ENCODE measurements at places on chromosomes 3 and 15. TPM values are rescaled to one million over a fixed set of nuclear protein-coding genes. Genes with fewer than 3 reads are reported as not detected.

DNA sequence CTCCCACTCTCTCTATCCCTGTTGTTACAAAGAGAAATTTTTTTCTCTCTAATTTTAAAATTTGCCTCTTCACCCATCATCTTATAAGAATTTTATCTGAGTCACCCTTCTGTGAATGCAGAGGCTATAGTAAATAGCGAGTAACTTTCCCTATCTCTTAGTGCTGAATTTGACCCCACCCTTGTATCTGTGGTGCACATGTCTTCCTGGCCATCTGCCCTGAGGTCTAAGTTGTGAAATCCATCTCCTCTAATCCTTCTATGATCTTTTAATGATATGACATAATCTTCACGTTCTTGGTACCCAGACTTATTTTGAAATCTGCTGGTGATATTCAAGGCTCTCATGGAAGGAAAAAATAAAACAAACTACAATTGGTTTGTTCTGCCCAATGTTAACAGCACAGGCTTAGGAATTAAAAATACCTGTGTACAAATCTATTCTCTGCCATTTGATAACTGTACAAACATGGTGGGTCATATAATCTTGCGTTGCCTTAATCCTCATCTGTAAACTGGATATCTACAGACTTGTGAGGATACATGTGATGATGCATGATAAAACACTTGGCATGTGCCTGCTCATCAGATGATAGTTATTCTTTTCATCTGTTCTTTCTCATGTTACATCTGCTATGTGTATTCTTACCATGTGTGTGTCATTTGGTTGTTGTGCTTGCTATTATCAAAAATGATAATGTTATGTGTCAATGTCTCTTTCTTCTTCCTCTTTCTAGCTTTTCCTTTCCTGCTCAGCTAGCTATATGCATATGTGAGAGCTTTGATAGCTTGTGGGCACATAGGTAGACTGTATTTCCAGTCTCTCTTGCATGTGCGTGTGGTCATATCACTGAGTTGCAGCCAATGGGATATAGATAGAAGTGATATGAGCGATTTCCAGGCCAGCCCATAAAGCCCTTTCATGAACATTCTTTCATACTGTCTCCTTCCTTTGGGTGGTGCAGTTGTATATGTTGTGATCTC, 13.7 kb upstream of the CCR3 start:
- DNase-seq = no peak

GRCh38 chr3:151011427-151011826, 38.9 kb upstream of the CLRN1 start:
- no peak for DNase-seq

DNA sequence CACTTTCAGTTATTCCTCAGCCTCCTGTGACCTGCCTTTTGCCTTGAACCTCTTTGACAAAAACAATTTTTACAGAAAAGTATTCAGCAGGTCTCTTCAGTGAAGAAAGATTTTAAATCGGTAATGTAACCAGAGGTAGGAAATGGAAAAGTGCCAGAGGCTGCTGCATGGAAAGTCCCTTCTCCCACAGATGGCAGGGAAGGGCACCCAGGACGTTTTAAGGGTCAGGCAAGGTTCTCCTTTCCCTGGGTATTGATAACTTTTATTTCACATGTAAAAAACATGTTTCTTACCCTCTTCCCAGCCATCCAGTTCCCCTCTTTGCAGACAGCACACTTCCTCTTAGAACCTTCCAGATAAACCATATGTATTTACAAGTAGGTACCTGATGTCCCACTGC, 185.6 kb downstream of the OR4M2 start:
- DNase-seq = no peak

DNA sequence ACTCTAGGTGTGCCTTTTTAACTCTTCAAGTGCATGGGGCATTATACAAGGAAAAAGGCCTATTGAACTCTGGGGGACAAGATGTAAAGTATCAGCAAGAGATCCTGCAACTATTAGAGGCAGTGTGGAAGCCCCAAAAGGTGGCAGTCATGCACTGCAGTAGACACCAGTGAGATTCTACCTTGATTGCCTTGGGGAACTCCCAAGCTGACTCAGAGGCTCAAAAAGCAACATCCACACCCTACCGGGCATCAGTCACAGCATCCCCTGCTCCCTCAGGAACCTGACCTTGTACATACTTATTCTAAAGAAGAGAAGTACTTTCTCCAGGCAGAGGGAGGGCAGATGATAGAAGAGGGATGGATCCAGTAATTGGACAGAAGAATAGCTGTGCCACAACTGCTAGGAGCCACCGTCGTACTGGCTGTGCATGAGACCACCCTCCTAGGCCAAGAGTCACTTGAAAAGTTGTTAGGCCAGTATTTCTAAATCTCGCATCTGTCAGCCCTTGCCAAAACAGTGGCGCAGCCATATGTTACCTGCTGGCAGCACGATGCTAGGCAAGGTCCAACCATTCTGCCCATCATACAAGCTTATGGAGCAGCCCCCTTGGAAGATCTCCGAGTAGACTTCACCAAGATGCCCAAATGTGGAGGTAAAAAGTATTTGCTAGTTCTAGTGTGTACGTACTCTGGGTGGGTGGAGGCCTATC, 523.1 kb upstream of the FRG2C start:
- no peak for DNase-seq

DNA sequence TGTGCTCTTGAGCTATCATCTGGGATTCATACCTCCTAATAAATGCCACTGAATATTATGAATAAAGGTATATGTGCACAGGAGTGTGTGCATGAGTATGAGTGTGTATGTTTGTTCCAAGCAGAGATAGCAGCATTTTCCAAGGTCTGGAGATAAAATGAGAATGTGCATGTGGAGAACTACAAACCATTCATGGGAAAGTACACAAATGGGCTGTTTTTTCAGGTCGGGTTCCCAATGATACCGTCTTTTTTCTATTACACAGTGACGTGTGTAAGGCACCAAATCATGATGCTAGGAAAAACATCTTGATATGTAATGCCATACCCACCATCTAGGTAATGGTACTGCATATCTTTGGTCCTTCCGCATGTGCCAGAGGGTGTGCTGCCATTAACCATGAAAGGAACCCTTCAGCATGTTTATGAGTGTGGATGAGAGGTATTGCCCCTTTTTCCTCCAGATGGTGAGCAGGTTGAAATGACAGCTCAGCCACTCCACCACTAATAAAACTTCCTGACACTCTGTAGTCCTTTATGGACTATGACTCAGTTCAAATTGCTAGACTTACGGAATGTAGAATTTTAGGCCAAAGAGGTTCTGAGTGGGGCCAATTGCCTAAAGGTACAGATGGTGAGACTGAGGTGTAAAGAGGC, 36.4 kb upstream of the COPB2 start:
- DNase-seq = no peak

- no peak for DNase-seq
Measured at GRCh38 chr3:144162042-144162441, 190.4 kb downstream of the DIPK2A start.

DNA sequence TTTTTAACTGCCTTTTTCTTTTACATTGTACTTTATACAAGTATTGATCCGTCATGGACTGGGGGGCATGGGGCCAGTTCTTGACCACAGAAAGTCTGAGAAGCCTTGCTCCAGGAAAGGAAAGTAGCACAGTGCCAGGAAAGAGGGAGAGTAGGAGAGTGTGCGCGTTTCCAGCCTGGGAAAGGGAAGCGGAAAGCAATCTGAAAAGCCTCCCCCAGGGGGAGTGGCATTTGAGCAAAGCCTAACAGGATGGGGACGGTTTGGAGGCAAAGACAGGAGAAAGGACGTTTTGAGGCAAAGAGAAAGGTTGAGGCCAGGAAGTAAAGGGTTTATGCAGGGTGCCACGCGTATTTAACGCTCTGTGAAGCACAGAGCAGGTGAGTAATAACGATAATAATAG, 116.9 kb downstream of the RORA start:
- DNase-seq = peak; percentile 15

- no peak for DNase-seq
Measured at GRCh38 chr3:78940128-78940527, 827.7 kb downstream of the ROBO1 start.

DNA sequence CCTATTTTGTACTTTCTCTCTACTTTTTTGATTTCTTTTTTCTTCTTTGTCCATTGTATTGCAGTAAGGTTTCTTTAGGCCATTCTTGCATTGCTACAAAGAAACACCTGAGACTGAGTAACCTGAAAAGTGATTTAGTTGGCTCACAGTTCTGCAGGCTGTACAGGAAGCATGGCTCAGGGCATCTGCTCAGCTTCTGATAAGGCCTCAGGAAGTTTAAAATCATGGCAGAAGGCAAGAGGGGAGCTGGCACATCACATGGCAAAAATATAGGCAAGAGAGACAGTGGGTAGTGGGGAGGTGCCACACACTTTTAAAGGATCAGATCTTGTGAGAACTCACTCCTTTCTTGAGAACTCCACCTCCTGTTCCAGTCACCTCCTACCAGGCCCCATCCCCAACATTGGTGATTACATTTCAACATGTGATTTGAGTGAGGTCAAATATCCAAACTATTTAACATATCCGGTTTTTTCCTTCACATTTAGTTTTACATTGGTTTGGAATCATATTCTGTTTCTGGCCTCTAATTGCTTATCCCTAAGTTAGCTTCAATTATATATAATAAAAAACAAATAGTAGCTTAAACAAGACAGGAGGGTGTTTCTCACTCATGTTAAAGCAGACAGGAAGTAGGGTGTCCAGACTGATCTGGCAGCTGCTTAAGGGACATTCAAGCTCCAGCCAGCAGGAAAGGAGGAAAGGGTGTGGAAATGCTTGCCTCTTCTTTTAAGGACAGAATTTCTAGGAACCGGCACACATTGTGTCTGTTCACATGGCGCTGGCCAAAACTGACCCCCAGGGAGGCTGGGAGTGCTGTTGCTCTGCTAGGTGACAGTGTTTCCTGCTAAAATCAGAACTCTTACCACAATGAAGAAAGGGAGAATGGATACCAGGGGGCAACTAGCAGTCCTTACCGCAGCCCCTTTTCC, 28.8 kb upstream of the SKOR1 start:
- no peak for DNase-seq

DNA sequence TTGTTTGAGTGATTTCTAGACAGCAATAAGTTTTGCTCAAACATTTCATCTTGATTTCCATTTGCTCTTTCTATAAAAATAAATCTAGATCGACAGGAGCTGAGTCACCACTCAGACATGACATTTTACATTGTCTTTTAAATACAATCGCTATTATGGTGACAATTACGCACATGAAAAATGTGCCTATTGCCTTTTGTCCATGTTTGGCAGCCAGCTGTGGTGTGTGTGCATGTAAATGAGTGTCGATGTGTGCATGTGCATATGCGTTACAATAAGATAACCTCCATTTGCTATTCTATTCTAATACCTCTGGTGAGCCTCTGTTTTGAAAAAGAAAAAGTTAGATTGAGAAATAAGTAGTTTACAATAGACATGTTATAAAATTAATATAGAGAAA, 89.7 kb upstream of the GRM7 start:
- no peak for DNase-seq

- DNase-seq = no peak
Measured at GRCh38 chr3:191263850-191264249, 64.8 kb downstream of the OSTN start.

DNA sequence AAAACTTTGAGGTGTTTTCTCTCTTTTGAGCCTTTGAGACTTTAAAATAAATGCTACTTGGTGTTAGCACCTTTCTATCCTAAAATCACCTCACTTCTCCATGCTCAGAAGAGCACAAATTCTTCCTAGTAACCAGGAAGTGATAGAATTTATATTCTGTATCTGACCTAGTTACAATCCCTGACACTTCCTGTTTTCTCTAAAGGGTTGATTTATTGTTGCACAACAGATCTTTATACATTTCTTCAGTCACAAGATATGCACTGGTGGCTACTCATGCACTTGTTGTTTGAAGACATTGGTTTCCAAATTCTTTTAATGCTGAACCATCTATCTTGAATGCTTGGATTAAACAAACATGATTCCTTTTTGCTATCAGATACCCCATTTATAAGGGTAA, 47.2 kb upstream of the CNTN3 start:
- no peak for DNase-seq

GRCh38 chr3:113275583-113275928, 64.2 kb downstream of the BOC start:
- no peak for DNase-seq

DNA sequence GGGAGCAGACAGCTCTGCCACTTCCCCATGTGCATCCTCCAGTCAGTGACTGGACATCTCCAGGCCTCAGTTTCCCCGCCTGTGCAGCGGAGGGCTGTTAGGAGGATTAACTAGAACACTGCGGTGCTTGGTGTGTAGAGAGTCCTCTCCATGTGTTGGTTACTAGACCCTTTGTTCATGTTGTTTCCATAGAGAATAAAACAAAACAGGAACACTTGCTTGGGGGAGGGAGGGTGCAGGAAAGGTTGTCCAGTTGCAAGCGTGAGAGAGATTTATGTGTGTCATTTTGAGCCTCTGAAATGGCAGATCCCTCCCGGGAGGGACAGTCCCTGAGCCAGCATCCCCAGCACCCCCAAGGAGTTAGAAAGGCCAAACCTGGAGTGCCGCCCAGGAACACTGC, 184.0 kb upstream of the LYSMD4 start:
- DNase-seq = no peak

DNA sequence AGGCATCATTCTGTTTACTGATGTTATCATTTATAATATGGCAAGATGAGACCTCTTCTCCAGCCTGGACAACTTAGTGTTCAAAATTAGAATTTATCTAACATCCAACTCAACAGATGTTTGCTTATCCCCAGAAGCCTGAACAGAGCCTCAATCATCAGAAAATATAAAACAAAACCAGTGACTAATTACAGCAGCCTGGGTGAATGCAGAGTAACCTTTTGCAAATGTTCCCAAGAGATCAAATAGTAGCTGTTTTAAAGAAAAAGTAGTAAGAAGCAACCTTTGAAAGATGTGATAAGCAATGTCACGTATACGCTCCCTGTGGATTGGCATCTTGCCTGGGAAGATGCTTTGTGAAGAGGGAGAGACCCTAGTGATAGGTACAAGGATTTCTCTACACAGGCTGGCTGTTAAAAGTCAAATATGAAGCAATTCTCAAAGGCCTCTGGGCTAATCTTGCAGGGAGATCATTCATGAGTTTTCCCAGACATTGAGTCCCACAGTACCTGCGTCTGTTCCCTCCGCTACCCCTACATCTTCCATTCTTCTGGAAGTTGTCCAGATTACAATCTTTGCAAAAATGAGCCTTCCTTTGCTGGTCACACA, 39.3 kb upstream of the PRICKLE2 start:
- no peak for DNase-seq

GRCh38 chr15:43134157-43134635, 810 bp downstream of the TMEM62 start:
- DNase-seq = no peak

GRCh38 chr15:47685141-47685870, 32.0 kb upstream of the SEMA6D start:
- DNase-seq = no peak

The KCNAB1 gene
- 3.5 TPM for total RNA-seq

The TM4SF4 gene
- total RNA-seq = not detected

The ZNF80 gene
- not detected for total RNA-seq

The NUP210 gene
- 2.8 TPM for total RNA-seq

The LRRC57 gene
- 16.0 TPM for total RNA-seq

The A4GNT gene
- total RNA-seq = not detected

The EMC7 gene
- total RNA-seq = 65.2 TPM

The TGM4 gene
- total RNA-seq = not detected

Measured in heart left ventricle (tissue), 16 donors.